ENCODE measurements at places on chromosomes 16 and 17. TPM values are rescaled to one million over a fixed set of nuclear protein-coding genes. Genes with fewer than 3 reads are reported as not detected.

DNA sequence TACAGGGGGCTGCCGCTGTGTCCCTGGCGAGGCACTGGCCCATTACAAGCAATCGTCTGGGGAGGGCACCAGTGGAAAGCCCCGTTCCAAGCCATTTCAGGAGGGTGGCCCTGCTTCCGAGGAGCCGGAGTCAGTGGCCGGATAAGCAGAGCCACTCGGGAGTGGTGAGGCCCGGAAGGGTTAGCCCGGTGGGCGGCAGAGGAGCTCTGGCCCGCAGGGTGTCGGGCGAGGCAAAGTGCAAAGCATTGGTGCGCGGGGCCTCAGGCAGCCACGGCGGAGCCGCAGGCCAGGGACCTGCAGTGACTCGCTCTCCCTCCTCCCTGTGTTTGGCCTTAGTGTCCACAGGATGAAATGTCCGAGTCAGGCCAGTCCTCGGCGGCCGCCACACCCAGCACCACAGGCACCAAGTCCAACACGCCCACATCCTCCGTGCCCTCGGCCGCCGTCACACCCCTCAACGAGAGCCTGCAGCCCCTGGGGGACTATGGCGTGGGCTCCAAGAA is 24.6 kb downstream of the NME3 start:
- peak; percentile 87 for DNase-seq

DNA sequence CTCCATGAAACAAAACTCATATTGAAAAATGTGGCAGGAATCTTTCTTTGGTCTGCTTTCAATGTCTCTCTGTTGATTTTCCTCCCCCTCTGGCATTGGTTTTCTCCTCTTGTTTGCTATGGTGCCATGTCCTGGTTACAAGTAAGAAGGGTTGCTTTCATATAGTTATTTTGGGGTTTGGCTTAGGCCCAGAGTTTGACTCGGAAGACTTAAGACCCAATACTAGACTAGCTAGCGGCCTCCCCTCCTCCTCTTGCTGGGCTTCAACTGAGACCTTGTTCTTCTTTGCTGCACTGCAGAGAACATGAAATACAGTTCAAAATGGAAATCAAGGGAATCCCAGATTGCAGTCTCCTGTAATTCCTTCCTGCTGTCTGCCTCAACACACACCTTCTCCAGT is 30.0 kb upstream of the CLEC18A start:
- peak; percentile 56 for DNase-seq

The TNFRSF17 gene
- total RNA-seq, result 0.48 TPM

DNA sequence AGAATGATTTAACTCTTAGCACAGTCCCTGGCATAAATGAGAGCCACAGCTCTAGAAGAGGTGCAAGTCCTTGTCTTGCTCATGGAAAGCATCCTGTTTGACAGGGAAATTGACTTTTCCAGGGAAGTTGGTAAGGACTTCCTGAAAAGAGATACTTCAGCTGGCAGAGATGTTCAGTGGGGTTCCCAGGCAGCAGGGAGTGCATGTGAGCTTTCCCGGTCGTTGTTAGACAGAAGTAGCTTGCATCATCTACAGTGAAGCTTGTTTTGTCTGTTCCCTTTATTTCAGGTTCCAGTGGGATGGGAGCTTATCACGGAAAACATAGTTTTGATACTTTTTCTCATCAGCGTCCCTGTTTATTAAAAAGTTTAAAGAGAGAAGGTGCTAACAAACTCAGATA is 22.9 kb downstream of the ALDH3A2 start:
- DNase-seq, result no peak

GRCh38 chr16:8948831-8949230 is 14.9 kb downstream of the USP7 start:
- no peak for DNase-seq

GRCh38 chr17:82980632-82981031 is 98.8 kb upstream of the METRNL start:
- DNase-seq, result no peak

The NAGS gene
- total RNA-seq, result 1.8 TPM

The KRTAP2-3 gene
- total RNA-seq, result not detected

DNA sequence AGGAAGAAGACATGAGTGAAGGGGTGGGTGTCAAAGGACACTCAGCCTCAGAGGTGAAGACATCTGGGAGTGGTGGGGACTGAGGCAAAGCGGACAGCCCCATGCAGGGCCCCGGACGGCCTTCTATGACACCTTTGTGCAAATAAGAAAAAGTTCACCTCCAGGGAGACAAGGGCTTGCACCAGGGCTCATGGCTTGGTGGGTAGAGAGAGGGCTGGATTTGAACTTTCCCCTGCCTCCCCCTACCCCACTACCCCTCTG is 30.5 kb downstream of the LRRC75A start:
- no peak for DNase-seq

The KIF19 gene
- total RNA-seq, result not detected

DNA sequence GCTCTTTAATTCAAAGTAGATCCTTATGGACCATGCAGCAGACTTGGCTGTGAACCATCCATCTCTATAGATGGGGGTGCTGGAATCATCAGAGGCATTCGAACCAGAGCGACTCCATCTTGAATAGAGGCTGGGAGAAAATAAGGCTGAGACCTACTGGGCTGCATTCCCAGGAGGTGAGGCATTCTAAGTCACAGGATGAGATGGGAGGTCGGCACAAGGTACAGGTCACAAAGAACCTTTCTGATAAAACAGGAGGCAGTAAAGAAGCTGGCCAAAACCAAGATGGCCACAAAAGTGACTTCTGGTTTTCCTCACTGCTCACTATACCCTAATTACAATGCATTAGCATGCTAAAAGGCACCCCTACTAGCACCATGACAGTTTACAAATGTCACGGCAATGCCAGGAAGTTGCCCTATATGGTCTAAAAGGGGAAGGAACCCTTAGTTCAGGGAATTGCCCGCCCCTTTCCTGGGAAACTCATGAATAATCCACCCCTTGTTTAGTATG is 89.2 kb upstream of the BRD7 start:
- DNase-seq, result no peak

- DNase-seq, result no peak
These were observed 6.9 kb downstream of the ADCY9 start for GRCh38 chr16:4109250-4109736.

The EFCAB5 gene
- total RNA-seq, result not detected

The DNAH2 gene
- total RNA-seq, result 3.2 TPM

DNA sequence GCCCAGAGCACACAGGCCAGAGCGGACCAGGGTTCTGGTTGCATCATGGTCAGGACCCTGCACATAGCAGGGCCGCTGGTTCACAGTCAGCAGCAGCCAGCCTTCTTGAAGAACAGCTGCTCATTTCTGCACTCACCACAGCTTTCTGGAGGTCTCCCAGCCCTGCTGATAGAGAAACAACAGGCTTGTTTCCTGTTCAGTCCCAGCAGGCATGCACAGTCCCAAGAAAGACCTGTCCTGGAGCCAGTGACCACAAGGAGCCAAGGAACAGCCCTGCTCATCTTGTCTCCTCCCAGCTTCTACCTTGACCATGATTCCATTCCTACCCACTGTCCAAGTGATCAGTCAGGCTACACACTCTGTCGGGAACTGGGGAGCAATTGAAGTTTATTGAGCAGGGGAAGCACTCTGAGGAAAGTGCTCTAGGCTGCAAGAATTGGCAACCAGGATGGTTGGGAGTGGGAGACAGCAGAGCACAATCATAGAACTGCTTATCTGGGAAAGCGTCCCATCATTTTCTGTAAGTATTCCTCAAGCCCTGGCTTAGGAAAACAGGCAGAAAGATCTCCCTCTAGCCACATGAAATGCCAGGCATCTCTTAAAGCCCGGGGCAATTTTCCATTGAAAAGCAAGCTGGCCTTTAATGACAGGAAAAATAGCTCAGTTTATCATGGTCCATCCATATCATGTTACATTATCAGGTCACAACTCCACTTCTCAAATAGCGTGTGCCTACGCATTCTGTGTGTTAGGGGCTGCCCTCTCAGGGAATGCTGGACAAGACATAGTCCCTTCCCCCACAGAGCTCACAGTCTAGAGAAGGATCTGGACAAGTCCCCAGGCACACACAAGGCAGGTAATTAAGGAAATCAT is 155.4 kb upstream of the FOXF1 start:
- DNase-seq, result peak; percentile 96

- DNase-seq, result no peak
These were observed 27.9 kb upstream of the ARL6IP1 start for GRCh38 chr16:18829251-18829650.

The KIF22 gene
- total RNA-seq, result 120 TPM

- DNase-seq, result peak; percentile 55
These were observed 41.7 kb upstream of the JPH3 start for GRCh38 chr16:87560428-87561199.

The TEX2 gene
- 16.7 TPM for total RNA-seq

- no peak for DNase-seq
These were observed 116.6 kb downstream of the SMG6 start for GRCh38 chr17:2186937-2187336.

GRCh38 chr16:20814784-20815183 is 8.5 kb downstream of the REXO5 start:
- peak; percentile 4 for DNase-seq

The TBC1D3B gene
- total RNA-seq, result not detected

DNA sequence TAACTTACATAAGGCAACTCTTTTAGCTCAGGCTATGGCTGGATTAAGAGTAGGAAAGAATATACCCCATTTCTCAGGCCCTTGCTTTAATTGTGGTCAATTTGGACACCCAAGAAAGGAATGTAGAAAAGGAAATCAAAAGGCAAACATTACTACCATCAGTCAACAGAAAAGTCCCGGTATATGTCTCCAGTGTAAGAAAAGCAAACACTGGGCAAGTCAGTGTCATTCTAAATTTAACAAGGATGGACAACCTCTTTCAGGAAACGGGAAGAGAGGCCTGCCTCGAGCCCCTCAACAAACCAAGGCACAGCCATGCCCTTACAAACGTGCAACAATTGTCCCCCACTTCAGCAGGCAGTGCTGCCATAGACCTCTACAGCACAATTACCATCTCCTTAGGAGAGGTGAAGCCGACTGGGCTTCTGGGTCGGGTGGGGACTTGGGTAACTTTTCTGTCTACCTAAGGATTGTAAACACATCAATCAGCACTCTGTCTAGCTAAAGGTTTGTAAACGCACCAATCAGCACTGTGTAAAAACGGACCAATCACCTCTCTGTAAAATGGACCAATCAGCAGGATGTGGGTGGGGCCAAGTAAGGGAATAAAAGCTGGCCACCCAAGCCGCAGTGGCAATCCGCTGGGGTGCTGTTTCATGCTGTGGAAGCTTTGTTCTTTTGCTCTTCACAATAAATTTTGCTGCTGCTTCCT is 12.4 kb downstream of the MRPL58 start:
- no peak for DNase-seq

GRCh38 chr17:16040710-16041251 is 41.2 kb downstream of the TTC19 start:
- peak; percentile 2 for DNase-seq

DNA sequence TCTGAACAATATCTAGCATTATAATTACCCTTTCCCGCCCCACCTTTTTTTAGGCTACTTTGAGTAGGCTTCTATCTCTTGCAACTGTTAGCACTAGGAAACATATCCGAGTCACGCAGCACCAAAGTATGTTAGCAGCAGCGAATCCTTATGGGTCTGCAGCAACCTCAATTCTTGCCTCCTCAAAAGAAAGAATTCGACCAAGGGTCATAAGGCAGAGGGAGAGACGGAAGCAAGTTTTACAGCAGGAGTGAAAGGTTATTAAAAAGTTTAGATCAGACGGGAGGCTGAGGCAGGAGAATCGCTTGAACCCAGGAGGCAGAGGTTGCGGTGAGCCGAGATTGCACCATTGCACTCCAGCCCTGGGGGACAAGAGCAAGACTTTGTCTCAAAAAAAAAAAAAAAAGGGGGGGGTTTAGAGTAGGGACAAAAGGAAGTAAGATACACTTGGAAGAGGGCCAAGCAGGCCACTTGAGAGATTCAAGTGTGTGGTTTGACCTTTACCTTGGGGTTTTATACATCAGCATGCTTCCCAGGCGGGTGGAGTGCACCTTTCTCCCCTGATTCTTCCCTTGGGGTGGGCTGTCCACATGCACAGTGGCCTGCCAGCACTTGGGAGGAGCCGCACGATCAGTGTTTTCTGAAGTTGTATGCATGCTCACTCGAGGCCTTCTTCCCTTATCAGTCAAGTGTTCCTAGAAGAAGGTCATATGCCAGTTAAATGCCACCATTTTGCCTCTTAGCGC is 67.7 kb downstream of the HLF start:
- DNase-seq, result no peak

- no peak for DNase-seq
These were observed 43.9 kb upstream of the SSTR5 start for GRCh38 chr16:1028524-1029258.

The ALDH3A1 gene
- total RNA-seq, result not detected

DNA sequence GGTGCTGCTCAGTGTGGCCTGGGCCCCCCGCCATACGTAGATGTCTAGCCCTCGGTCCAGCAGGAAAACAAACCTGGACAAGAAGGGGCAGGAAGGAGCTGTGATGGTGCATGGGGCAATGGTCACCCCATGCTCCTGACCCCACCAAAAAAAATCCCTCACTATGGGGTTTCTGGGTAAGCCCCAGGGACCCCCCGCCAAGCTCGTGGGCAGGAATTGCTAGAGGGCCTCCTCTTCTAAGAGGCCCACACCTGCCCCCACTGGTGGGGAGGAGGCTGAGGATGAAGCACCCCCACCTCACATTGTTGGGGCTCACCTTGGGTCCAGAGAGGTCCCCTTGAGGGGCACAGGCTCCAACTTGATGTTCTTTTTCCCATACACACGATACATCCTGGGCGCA is 9.7 kb downstream of the FLII start:
- DNase-seq, result no peak

- no peak for DNase-seq
These were observed 53.9 kb downstream of the PPM1E start for GRCh38 chr17:58809564-58809936.

DNA sequence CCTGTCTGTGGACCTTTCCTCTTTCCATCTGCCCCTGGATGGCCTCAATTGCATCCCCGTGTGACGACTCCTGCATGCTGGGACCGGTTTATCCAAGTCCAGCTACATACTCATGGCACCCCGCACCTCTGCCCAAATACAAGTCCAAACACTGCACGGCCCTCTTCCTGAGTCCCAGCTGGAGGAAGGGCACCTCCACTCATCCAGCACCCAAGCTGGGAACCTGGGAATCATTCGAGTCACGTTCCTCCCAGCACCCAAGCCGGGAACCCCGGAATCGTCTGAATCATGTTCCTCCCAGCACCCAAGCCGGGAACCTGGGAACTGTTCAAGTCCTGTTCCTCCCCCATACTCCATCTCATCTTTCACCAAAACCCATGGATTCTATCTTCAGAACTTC is 10.2 kb downstream of the TRARG1 start:
- DNase-seq, result no peak

DNA sequence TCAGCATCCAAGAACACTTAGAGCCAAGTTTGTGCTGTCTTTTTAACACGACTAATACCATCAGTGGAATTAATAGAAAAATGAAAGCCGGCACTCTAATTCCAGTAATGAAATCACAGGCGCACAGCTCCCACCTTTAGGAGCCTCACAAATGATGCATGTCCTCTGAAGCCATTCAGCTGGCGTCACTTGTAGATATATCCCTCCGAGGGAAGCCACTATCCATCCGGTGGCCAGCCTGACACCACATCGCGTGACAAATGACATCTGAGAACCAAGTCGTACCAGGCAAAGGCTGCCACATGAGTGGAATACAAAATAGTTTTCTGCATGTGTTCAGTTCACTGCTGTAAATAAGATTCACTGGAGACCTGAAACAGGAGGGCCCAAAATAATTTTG is 205.6 kb downstream of the GRIN2A start:
- peak; percentile 12 for DNase-seq
